ENCODE measurements at places on chromosomes 6 and 20.

- no peak for DNase-seq
Measured at GRCh38 chr6:45963896-45964295, 51.8 kb downstream of the CLIC5 start.

GRCh38 chr20:20295621-20296498, 72.0 kb upstream of the INSM1 start:
- no peak for DNase-seq

DNA sequence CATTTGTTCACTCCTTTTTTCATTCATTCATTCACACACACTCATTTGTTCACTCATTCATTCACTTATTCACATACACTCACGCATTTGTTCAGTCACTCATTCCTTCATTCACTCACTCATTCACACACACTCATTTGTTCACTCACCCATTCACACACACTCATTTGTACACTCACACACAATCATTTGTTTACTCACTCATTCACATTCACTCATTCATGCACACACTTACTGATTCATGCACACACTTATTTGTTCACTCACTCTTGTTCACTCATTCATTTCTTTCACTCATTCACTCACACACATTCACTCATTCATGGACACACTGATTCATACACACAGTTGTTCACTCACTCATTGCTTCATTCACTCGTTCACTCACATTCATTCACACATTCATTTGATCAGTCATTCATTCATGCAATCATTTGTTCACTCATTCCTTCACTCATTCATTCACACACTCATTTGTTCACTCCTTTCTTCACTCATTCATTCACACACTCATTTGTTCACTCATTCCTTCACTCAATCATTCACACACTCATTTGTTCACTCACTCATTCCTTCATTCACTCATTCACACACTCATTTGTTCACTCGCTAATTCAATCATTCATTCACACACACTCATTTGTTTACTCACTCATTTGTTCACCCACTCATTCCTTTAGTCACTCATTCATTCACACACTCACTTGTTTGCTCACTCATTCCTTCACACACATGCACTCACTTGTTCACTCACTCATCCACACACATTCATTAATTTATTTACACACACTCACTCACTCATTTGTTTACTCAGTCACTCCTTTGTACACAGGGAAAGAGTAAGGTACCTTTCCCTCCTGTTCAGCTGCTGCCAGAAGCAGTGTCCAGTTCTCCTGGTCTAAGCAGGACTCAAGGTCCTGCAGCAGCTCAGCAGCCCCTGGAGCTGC, 50.7 kb upstream of the BHLHE23 start:
- DNase-seq: no peak

DNA sequence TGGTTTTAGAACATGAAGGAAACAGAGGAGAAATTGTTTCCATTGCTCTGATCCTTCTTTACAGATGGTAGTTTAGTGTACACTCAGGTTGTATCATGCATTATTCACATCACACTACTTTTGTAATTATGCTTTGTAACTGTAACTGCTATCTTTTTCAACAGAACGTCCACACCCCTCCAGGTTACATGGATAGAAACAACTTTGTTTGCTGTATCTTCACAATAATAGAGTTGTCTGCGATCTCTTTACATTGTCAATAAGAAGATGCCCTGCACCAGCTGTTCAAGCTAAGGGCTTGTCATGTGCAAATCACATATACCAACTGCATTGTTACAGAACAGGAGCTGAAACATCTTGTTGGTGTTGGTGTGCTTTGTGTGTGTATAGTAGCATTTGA, 67.9 kb upstream of the MAP7 start:
- no peak for DNase-seq

GRCh38 chr20:21450572-21450971, 53.2 kb upstream of the NKX2-4 start:
- no peak for DNase-seq

- DNase-seq: no peak
Measured at GRCh38 chr20:23332467-23332866, 18.1 kb upstream of the NXT1 start.

DNA sequence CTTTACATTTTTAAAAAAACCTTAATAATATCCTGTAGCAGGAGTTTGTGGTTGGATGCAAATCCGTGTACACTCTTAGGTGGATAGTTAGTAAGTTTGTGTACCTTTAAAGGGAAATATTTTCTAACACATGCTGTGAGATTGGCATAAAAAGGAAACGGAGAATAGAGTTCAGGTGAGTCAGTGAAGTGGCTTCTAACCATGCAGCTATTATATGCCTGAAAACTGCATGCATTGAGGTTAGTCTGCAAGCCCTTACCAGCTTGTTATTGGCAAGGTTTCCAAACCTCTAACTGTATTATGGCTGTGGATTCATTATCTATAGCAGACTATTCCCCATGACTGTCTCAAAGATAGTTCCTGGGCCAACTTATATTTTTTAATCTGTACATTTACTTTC, 420.6 kb upstream of the MMS22L start:
- DNase-seq: no peak

DNA sequence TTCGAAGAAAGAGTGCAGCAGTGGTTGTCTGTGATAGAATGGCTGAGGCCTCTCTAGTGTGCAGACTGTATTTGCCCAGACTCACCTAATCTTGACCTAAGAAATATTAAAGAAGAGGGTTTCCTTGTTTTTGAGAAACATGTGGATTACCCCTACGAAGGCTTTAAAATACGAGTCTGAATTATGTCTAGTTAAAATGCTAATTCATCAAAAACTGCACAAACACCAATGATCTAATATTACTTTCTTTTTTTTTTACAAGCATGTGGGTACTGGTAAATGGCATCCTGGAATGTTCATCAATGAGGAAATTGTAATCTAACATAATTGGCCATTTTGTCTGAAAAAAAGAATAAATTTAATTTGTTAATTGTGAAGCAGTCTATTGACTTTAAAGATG, 510.9 kb downstream of the EPM2A start:
- no peak for DNase-seq

- no peak for DNase-seq
Measured at GRCh38 chr20:24393903-24394302, 75.5 kb upstream of the SYNDIG1 start.

- DNase-seq: no peak
Measured at GRCh38 chr6:82030761-82031503, 216.6 kb downstream of the IBTK start.

DNA sequence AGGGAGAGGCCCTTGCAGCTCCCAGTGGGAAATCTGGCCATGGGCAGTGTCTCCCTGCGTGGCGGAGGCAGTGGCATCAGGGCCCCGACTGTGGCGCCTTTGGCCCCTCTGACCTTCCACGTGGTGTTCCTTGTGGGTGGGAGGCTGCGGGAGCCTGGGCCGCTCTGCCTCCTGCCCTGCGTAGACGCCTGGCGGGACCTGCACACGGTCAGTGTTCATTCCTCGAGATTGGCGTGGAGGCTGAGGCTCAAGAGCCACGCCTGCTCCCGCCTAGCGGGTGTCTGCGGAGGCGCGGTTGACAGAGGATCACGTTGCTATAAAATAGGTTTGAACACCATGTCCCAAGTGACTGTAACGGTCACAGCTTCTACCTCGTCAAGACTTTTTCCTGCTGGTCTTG, 14.0 kb downstream of the COL9A3 start:
- no peak for DNase-seq

DNA sequence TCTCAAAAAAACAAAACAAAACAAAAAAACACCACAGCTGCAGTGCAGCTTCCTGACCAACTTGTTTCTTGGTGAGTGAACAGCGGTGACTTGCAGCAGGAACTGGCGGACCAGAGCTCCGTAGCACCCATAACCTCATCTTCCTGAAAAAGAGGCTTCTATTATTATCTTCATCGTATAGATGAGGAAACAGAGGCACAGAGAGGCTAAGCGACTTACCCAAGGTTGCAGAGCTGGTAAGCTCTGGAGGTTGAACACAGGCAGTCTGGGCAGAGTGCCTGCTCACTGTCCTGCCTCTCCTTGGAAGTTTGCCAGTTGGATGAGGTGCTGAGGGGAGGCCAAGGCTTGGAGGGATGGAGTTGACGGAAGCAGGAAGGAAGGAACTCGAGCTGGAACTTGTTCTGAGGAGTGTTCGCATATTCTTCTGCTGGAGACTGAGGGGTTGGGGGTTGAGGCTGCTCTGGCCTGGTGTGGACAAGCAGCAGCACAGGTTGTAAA, 47.9 kb upstream of the CCDC167 start:
- DNase-seq: no peak

DNA sequence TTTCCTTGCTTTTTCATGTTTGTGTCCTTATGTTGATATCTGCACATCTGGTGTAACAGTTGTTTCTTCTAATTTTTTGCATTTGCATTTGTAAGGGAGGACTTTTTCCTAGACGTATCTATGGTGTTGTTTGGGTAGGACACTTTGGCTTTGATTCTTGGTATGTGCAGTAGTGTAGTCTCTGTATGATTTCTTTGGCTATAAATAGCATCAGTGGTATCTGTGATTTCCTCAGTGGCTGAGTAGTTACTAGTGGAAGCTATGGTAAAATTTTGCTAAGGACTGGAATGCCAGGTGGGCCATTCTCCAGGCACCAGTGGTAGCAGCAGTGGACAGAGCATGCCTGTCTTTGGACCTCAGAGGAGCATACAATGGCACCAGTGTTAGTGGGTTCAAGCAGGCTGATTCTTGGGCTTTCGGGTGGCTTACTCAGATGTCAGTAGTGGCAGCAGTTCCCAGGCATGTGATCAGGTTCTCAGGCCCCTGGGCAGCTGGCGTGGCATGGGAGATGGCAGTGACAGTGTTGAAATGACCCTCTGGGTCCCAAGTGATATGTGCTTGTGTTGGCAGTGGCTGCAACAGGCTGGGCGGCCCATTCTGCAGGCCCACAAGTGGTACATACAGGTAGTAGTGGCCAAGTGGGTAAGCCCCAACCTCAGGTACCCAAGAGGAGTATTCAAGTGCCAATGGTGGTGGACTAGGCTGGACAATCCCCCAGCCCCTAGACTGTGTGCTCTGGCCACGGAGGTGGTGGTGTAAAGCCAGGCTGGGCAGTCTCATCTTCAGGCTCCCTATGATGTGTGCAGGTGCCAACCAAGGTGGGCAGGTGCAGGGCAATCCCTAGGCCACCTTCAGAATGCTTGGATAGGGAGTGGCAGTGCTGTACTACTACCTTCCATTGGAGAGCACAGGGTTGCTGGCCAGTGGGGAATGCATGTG, 54.5 kb downstream of the PLCG1 start:
- no peak for DNase-seq

GRCh38 chr6:5552243-5552642, 290.9 kb downstream of the FARS2 start:
- no peak for DNase-seq

- no peak for DNase-seq
Measured at GRCh38 chr6:5333658-5334057, 72.3 kb downstream of the FARS2 start.

DNA sequence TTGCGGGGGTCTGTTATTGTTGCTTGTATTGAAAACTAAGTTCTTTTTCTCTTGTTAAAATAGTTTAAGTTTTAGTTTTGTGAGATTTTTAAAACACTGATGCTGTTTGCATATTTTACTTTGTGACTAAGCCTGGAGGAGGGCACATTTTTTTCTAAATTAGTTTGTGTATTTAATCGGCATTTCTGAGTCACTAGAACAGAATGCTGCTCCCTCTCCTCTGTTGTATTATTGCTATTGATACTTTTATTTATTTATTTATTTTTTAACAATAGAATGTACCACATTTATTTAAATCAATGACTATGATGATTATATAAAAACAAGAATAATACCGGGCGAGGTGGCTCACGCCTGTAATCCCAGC, 5.1 kb upstream of the FAM50B start:
- DNase-seq: no peak

- no peak for DNase-seq
Measured at GRCh38 chr6:109013656-109014305, 80.9 kb downstream of the SESN1 start.

- no peak for DNase-seq
Measured at GRCh38 chr20:22282696-22283095, 301.7 kb downstream of the FOXA2 start.

DNA sequence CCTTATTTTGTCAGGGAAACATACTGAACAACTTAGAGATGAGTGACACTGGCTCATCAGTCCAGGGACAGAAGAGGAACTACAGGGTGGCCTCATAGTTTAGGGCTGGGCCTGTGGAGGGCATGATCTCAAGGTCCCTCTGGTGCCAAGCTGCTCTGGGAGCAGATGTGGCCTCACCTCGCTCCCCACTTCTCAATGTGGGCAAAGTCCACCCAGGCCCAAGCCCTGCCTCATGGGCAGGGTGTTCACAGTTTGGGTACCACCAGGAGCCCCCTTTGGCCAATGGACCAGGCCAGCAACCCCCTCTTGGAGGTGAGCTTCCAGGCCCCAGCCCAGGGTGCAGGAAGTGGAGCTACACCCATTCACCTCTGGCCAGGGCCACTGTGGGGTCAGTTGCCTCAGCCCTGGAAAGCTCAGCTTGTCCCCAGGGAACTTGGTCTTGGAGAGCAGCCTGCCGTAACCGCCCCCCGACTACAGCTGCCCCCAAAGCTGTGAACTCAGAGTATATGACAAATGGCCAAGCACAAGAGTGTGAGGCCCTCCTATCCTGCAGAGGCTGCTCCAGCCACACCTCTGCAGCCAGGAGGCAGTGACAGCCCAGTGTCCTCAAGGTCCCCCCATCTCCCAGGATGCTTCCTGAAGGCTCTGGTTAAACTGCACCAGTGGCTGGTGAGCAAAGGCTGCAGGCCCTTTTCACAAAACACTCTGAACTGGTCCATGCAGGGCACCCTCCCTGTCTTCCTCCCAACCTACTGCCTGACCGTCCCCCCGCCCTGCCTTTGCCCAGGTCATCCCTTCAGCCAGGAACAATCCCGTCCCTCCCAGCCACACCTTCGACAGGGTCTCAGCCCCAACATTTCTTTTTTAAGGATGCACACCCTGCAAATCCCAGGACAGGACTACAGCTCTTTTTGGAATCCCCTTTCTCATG, 3.6 kb downstream of the ADISSP start:
- DNase-seq: no peak

GRCh38 chr6:4664911-4665310, 111.3 kb upstream of the CDYL start:
- DNase-seq: no peak

GRCh38 chr6:128465368-128466343, 54.7 kb downstream of the PTPRK start:
- DNase-seq: no peak

DNA sequence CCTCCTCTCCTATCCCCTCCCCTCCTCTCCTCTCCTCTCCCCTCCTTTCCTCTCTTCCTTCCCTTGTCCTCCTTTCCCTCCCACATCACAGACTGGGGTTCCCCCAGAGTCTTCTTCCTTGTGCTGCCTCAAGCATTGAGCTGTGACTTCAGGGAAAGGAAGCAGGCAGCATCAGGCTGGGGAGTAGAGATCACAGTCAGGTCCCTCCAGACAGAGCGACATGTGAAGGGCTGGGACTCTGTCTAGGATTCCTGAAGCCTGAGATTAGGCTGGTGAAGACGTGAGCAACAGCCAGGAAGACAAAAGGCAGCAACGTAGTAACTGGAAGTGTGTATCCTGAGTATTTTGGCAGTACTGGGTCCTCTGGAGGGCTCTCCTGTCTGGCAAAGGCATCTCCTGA, 265.4 kb upstream of the SUPT3H start:
- DNase-seq: no peak

- no peak for DNase-seq
Measured at GRCh38 chr6:163710532-163711470, 296.3 kb downstream of the QKI start.

- no peak for DNase-seq
Measured at GRCh38 chr6:81808851-81809570, 56.5 kb upstream of the TENT5A start.

- DNase-seq: no peak
Measured at GRCh38 chr20:64077094-64077493, 2.2 kb downstream of the RGS19 start.
